Dermis blood vessel endothelial cell (primary cell): ENCODE measurements at places on chromosomes 6 and 20. TPM values are rescaled to one million over a fixed set of nuclear protein-coding genes. Genes with fewer than 3 reads are reported as not detected.

GRCh38 chr20:51910321-51911050, 108.2 kb upstream of the SALL4 start:
- no peak for DNase-seq

Gene ADGRF5
- 140 and 211 TPM in 2 replicates for total RNA-seq

DNA sequence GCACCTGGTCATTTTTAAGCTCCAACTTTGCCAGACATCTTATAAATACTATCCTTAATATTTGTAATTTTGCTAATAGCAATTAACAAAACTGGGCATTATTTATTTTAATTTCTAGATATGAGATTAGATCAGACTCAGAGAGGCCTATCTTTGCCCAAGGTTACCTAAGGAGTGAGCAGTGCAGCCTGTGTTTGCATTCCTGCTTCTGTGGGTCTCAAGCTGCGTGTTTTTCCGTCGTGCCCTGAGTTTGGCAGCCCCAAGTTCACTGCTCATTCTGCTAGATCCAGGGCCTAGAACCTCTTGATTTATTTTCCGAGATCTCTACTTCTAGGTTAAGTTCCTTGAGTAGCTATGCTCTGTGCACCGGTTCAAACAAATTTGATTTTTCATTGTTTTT, 11.0 kb upstream of the ADGRG6 start:
- DNase-seq = no peak

- peak; percentile 56 for DNase-seq
These were observed 81.0 kb downstream of the GPX5 start for GRCh38 chr6:28606424-28607391.

Gene VSTM2L
- total RNA-seq = 0.51 TPM in 1 of 2 replicates, not detected in the other

- no peak for DNase-seq
These were observed 74.2 kb downstream of the SLC22A23 start for GRCh38 chr6:3382326-3383279.

GRCh38 chr6:39224011-39224410, 5.3 kb downstream of the KCNK5 start:
- DNase-seq = no peak

Gene USP49
- 2.9 and 3.1 TPM in 2 replicates for total RNA-seq

- DNase-seq = no peak
These were observed 94.2 kb downstream of the ADAT2 start for GRCh38 chr6:143356101-143356880.

Gene PLEKHG1
- total RNA-seq = 42.3 and 74.5 TPM in 2 replicates

Gene ZNF334
- total RNA-seq = 0.34 and 2.8 TPM in 2 replicates
